Activated T-cell treated with anti-CD3 and anti-CD28 coated beads, Interleukin-2, amount 50 U/mL, for 4 hours (primary cell): ENCODE measurements at places on chromosomes 2 and 18. TPM values are rescaled to one million over a fixed set of nuclear protein-coding genes. Genes with fewer than 3 reads are reported as not detected.

The LRATD1 gene
- 0.05 TPM for total RNA-seq

The COL3A1 gene
- 0.73 TPM for total RNA-seq

The PTPN2 gene
- 61.7 TPM for total RNA-seq

The LYPD1 gene
- not detected for total RNA-seq

The PXDN gene
- total RNA-seq, result 1.2 TPM

The CYP27C1 gene
- not detected for total RNA-seq

The SGPP2 gene
- total RNA-seq, result 7.4 TPM

The ASTL gene
- 2.8 TPM for total RNA-seq

The ADRA2B gene
- 0.57 TPM for total RNA-seq

The FIGN gene
- total RNA-seq, result not detected

The EEF1B2 gene
- total RNA-seq, result 1,014 TPM

The AGXT gene
- 0.43 TPM for total RNA-seq

The GRP gene
- not detected for total RNA-seq

The GCKR gene
- not detected for total RNA-seq

The TMEM178A gene
- not detected for total RNA-seq

The VAMP5 gene
- 9.3 TPM for total RNA-seq

The PJVK gene
- total RNA-seq, result 2.1 TPM

The GAREM2 gene
- total RNA-seq, result 3.2 TPM

The IL1R1 gene
- 19.6 TPM for total RNA-seq

The REG1A gene
- total RNA-seq, result 5.3 TPM

The HOXD9 gene
- total RNA-seq, result not detected

The VAMP8 gene
- 71.2 TPM for total RNA-seq

The TDRD15 gene
- total RNA-seq, result not detected

The ARHGAP25 gene
- total RNA-seq, result 48.6 TPM

The AMER3 gene
- not detected for total RNA-seq

The ST8SIA3 gene
- not detected for total RNA-seq

The LONRF2 gene
- 0.25 TPM for total RNA-seq

The SIX2 gene
- not detected for total RNA-seq

The MOCOS gene
- total RNA-seq, result 0.05 TPM

The SCN9A gene
- total RNA-seq, result not detected

The TSHZ1 gene
- 10.8 TPM for total RNA-seq

The DNER gene
- not detected for total RNA-seq

The NPHP1 gene
- 1.5 TPM for total RNA-seq

The SLC35G4 gene
- total RNA-seq, result not detected

The TNFAIP6 gene
- not detected for total RNA-seq

The EMILIN2 gene
- 19.2 TPM for total RNA-seq

The KCNG2 gene
- not detected for total RNA-seq

The FBLN7 gene
- total RNA-seq, result 21.8 TPM

The SLC4A3 gene
- 0.05 TPM for total RNA-seq
